Renal cortical epithelial cell (primary cell): ENCODE measurements at places on chromosomes 1 and 21. TPM values are rescaled to one million over a fixed set of nuclear protein-coding genes. Genes with fewer than 3 reads are reported as not detected.

- no peak for DNase-seq
Observed at GRCh38 chr1:55301912-55302311, 86.7 kb upstream of the USP24 start.

- no peak for DNase-seq
Observed at GRCh38 chr1:25205786-25206185, 26.5 kb downstream of the SYF2 start.

SLC2A1 gene
- total RNA-seq, result 413 and 578 TPM in 2 replicates

DNA sequence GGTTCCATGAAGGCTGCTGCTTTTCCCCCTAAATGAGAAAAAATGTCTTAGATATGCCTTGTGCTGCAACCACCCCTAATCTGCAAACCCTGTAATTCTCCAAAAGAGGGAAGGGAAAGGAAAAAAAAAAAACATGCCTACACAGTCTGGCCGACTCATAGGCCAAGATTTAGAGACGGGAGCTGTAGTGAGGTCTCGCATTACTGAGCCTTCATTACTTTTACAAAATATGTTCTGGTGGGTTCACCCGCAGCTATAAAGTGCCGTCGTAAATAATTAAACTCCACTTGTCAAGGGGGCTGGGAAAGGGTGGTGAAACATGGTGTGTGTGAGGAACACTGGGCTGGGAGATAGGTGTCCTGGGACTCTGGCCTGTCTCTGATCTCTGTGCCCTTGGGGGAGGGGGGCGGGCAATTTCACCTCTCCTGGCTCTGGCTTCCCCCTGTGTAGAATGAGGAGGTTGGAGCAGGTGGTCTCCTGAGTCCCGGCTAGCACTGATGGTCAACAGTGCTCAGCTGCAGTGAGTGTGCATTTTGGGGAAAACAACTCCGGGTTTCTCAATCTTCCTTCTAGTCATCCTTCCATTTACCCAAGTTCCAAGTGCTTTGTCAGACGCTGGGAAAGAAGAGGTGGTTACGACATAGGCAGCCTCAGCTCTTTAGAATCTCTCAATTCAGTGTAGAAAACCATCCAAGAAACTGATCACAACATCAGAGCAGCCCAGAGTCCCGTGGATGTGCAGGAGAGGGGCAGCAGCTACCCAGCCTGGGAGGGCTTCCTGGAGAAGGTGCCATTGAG lies 82.3 kb downstream of the ACTL8 start:
- peak; percentile 24 for DNase-seq

DNA sequence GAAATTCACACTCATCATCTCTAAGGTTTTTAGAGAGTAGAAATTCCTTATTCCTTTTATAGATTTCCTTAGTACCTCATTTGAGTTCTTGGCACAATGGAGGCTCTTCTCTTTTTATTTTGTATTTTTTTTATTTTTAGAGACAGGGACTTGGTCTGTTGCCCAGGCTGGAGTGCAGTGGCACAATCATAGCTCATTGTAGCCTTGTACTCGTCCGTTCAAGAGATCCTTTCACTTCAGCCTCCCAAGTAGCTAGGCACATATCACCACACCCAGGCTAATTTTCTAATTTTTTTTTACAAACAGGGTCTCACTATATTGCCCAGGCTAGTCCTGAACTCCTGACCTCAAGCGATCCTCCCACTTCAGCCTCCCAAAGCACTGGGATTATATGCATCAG lies 29.6 kb downstream of the RGL1 start:
- no peak for DNase-seq

KRTAP19-6 gene
- total RNA-seq, result not detected in 2 replicates

- DNase-seq, result no peak
Observed at GRCh38 chr1:187665483-187665882, 836.7 kb downstream of the PLA2G4A start.

DNA sequence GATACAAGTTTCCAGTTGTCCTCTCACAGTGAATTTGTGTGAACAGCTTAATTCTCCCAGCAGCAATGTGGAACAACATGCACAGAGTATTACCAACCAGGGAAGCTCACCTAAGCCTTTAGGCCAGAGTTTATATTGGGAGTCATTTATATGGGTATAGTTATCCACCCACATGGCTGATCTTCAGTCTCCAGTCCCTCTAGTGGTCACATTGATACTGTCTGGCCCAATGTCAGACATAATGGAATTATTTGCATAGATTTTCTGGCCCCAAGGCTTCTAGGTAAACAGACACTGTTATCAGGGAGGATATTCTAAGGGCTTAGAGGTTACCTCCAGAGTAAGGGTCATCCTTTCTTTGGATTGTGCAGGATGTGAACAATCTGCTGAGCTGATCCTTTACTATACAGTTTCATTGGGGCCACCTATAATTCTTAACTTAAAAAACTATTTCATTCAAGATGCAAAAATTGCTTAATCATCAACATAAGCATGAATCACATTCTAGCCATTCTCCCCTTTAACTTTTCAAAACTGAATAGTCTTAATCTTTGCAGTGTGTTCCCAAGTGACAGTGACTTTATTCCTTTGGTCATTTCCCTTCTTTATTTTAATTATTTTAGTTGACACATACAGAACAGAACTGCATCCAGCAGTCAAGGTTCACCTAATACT lies 210.9 kb downstream of the LTN1 start:
- DNase-seq, result peak; percentile 42

HMGCS2 gene
- not detected in 2 replicates for total RNA-seq

GRCh38 chr1:188325211-188325610 lies 1496.5 kb downstream of the PLA2G4A start:
- DNase-seq, result no peak

- peak; percentile 55 for DNase-seq
Observed at GRCh38 chr1:232940262-232940661, 10.1 kb upstream of the NTPCR start.

- peak; percentile 30 for DNase-seq
Observed at GRCh38 chr1:153945131-153945794, 1.3 kb downstream of the DENND4B start.

MROH9 gene
- not detected in 2 replicates for total RNA-seq

DNA sequence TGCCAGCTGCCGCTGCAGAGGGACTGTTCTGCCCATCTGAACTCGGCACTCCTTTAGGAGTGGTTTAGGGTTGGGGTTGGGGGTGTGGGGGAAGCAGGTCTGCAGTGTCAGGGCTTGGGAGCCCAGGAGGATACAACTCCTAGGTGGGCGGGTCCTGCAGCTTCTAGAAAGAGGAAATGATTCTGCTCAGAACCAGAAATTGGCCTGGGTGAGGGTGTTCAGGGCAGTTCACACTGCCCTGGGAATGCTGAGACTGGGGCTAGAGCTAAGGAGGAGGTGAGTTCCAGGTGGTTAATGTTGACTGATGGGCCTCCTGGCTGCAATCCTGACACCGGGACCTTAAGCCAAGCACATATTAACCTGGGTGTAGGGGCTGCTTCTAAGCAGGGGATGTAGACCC lies 4.8 kb upstream of the SLC26A9 start:
- DNase-seq, result no peak

CYP4A11 gene
- total RNA-seq, result not detected in 2 replicates

DNA sequence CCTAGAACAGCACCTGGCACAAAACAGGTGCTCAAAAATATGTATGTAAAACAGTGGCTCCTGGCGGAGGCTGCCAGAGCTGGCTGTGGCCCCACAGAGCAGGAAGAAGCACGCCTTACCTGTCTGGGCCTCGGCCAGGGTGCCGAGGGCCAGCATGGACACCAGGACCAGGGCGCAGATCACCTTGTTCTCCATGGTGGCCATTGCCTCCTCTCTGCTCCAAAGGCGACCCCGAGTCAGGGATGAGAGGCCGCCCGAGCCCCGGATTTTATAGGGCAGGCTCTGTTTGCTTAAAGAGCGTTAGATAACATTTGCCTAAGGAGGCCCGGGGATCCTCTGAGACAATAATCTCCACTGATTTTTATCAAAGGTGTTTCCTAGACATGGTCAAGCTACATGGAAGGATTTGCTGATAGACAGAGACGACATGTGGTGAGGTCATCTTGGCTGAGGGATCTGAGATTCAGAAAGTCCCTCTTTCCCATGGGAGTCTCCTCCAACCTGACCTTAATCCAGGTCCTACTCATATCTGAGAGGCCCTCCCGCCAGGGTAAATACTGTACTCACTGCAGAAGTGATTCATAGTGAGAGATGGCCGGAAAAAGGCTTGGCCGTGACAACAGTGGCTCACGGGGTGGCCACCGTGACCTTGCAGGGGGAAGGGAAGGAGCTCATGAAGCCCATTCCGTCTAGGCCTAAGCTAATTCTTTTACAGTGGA lies at the start of gene TFF1:
TFF1 (minus strand) TSS at position 244 of the 719 bp plus-strand sequence; CDS start at position 204, 40 bp downstream.
- no peak for DNase-seq

DNA sequence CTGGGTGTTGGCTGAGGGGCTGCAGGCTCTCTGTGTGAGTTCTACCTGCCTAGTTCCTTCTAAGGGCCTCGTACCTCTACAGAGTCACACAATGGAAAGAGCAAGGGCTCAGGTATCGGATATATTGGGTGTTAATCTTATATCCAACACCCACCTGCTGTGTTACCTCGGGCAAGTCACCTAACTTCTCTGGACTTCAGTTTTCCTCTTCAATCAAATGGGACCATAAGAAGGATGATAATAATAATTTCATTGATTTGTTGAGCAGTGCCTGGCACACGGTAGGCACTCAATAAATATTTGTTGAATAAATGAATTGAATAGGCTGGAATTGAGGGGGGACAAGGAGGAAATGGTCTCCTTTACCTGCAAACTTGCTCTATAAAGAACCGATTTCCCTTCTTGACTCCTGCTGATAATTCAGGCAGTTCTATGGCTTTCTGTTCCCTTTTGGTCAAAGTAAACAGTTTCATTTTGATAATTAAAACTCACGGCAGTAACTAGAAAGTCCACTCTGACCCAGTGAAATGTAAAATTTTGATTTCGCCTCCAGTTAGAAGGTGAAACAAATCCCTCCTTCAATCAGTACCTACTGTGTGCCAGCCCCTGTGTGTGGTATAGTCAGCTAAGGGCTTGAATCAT lies 16.5 kb upstream of the MAN1C1 start:
- DNase-seq, result no peak

DNA sequence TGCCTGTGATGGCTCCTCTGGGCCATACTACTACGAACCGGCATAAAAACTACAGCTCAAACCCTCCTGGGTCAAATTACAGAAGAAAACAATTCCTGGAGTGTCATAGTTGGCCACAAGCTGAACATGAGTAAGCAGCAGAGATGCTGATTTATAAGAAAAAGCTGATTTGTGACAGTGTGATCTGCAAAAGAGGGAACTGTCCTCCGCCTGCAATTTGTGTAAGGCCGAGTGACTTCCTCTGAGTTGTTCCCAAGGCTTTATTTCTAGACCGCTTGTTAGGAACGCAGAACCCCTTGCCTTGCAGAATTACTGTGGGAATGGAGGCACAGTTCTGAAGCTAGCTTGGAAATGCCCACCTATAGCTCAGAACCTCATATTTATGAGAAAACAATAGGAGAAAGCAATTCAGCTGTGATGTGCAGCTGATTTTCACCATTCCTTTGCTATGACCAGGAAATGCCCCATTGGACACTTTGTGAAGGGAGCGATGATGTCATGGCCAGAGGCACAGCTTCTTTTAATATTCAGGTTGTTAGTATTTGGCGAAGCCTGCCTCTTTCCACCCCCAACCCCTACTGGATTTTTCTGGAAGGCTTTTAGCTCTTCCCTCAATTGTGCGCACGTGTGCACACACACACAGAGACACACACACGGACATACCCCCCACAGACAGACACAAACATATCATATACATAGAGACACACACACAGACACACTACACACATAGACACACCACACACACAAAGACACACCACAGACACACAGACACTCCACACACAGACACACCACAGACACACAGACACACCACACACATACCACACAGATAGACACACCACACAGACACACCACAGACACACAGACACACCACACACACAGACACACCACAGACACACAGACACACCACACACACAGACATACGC lies 47.6 kb downstream of the IER5 start:
- peak; percentile 81 for DNase-seq

CLCA4 gene
- not detected in 2 replicates for total RNA-seq

CLCNKB gene
- 0.35 and 0.60 TPM in 2 replicates for total RNA-seq

DNA sequence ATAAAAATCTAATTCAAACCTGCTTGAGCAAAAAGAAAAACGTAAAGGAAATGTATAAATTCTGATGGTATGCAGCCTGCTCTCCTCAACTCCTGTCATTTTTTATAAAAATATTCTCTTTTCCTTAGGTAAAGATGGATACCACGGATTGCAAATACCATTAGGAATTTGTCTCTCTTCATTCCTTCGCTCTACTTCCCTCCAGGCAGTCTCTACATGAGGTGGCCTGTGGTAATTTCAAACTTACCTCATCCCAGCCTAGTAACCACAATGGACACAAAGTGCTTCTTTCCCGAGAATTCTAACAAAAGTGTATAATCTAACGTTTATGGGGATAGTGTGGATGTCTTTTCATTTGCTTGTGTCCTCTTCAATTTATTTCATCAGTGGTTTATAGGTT lies 239.5 kb upstream of the LRRC7 start:
- no peak for DNase-seq

DPT gene
- total RNA-seq, result not detected in 2 replicates

DNA sequence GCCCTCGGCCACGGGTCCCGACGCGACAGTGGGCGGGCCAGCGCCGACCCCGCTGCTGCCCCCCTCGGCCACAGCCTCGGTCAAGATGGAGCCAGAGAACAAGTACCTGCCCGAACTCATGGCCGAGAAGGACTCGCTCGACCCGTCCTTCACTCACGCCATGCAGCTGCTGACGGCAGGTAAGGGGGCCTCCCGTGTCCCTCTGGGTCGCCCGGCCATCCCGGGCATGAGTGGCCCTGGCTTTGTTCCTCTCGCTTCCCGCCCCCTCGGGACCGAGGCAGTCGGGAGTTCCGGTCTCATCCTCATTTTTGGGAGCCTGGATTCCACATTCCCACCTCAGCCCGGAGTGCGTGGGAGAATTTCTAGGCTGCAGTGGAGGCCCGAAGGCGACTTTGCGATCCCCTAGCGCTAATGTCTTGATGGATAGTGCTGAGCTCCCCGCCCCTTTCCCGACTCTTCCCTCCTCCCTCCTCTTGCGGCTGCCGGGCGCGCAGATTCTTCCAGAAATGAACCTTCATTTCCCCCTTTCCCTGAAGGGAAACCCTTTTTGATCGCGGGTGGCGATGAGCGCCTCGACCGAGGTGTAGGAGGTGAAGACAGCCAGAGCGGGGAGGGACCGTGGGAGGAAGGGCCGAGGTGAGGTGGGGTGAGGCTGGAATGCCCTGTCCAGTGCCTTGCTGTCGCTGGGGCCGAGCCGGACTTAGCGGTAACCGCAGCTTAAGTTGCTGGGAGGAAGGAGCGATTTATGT lies 705 bp downstream of the KHDRBS1 start:
- peak; percentile 29 for DNase-seq

BNIPL gene
- 0.40 TPM in 1 of 2 replicates, not detected in the other for total RNA-seq

DNA sequence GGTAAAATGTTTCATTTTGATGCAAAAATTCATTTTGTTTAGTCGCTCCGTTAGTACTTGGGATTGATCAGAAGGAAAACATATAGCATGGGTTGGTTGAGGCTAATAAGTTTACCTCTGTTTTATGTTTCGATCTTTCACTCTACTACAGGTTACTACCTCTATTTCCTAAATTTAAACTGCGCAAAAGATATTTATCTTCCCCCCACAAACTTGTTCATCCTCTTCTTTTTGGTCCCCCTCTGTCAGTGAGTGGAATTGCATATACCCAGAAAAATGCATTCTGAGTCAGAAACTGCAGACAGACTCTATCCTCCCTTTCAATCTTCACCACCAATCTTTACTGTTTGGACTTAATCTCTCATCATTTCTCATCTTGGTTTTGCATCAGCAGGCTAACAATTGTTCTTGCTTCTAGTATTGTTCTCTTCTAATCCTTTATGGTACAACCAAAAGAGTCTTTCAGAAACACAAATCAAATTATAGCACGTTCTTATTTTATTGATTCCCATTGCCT lies 316.0 kb upstream of the ADGRL4 start:
- DNase-seq, result no peak

S100A8 gene
- total RNA-seq, result not detected in 2 replicates
